Uterine smooth muscle cell (primary cell): ENCODE measurements at places on chromosomes 2 and 18. TPM values are rescaled to one million over a fixed set of nuclear protein-coding genes. Genes with fewer than 3 reads are reported as not detected.

Gene ITGB6
- under 0.01 TPM in 1 of 2 replicates, not detected in the other for total RNA-seq

Gene C2orf72
- total RNA-seq, result 0.12 and 0.22 TPM in 2 replicates

Gene BCS1L
- total RNA-seq, result 36.5 and 49.9 TPM in 2 replicates

Gene AP1S3
- 6.0 and 10.2 TPM in 2 replicates for total RNA-seq

Gene RIT2
- not detected in 2 replicates for total RNA-seq

Gene LYPD6B
- total RNA-seq, result not detected in 2 replicates

Gene ARPC2
- total RNA-seq, result 300 and 448 TPM in 2 replicates
